ENCODE measurements at places on chromosomes 1 and 21.

- DNase-seq, result no peak
Observed at GRCh38 chr1:51063121-51063520, 38.9 kb upstream of the C1orf185 start.

- DNase-seq, result no peak
Observed at GRCh38 chr1:196399713-196400112, 208.5 kb downstream of the KCNT2 start.

GRCh38 chr1:11967028-11967547 is 13.2 kb upstream of the MFN2 start:
- DNase-seq, result no peak

- DNase-seq, result no peak
Observed at GRCh38 chr1:230230948-230231773, 164.1 kb downstream of the GALNT2 start.

DNA sequence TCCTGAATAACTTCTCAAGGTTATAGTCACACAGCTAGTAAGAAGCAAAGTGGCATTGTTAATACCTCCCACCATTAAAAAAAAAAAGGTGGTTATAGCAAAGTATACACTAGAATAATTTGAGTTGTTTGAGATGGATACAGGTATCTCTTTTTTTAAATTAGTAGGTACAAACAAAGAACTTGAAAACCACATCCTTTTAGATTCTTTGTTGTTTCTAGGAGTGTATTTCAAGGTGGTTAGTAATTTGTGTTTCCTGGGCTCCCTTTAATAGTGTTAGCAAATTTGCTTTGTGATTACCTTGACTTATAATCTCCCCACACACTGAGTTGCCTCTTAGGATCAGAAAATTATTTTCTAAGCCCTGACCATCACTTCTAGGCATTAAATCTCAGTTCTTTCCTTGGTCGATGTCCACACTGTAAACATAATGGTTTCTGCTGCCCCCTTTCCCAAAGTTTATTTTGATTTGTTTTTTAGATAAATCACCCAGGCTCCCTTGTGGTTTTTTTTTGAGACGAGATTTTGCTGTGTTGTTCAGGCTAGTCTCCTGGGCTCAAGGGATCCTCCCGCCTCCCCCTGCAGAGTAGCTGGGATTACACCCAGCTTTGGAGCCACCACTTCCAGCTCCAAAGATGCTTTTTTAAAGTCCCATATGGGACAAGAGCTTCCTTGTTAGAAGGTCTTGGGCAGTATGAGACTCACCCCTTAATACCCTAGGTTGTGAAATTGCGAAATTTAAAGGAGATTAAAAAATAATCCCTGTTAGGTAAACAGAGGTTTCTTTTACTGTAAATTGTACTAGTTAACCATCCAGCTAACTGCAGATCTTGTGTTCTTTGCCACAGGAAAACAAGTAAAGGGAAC is 6.2 kb downstream of the AKIRIN1 start:
- DNase-seq, result no peak

DNA sequence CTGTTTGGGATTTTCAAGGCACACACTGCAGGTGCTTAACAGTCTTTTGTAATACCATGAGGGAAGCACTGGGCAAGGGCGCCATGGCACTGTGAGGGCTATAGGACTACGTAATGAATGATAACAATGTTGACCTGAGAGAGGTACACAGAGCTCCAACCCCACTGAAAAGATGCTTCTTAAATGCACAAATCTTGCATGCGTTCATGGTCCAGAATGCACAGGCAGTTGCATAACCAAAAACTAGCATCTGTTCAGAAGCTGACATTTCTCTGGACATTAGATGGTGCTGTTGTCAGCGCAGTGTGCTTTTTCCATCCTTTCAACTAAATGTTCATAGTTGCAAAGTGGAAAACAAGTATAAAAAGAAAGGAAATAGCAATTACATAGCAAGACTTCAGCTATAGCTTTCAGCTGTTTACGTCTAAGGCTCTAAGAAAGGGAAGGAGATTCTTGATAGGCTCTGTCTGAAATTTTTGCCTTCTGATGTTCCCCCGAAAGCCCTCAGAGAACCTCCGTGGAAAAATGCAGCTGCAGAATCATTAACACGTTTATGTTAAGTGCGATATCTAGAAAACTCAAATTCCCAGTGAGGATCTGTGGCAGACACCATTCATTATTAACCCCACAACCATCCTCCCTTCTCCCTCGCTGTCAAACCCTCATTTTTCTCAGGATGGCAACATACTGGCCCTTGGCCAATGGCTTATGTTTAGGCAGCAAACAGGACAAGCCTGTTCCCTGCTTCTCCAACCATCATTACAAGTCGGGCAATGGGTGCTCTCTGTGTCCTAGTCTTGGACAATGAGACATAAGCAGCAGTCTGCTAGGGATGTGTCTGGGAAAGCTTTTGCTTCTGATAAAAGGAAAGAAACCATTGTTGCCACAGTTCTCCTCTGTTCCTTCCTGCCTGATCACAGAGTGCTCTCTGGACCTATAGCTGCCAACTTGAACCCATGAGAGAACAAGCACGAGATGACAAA is 8.2 kb upstream of the TARBP1 start:
- no peak for DNase-seq

DNA sequence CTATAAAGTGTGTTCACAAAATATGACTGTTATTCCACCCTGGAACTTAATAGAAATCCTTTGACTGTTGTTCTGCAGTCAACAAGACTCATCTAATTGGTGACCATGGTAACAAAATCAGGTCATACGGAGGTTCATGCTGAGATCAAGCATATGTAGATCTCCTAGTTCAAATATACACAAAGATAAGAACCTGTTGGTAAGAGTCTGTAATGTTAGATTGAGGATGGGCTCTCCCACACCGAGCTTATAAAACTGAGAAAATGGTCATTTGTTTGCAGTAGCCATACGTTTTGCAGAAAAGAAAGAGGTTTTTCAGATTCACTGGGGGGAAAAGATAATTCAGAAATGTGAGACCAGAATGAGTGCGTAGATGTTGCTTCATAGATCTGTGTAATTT is 468.1 kb downstream of the RPS6KC1 start:
- DNase-seq, result no peak

- peak; percentile 31 for DNase-seq
Observed at GRCh38 chr1:209248649-209249279, 334.8 kb upstream of the CAMK1G start.
